ENCODE measurements at places on chromosomes 1 and 21.
A peak's percentile ranks its signal among the peaks of the same experiment; 100 is the strongest.

DNA sequence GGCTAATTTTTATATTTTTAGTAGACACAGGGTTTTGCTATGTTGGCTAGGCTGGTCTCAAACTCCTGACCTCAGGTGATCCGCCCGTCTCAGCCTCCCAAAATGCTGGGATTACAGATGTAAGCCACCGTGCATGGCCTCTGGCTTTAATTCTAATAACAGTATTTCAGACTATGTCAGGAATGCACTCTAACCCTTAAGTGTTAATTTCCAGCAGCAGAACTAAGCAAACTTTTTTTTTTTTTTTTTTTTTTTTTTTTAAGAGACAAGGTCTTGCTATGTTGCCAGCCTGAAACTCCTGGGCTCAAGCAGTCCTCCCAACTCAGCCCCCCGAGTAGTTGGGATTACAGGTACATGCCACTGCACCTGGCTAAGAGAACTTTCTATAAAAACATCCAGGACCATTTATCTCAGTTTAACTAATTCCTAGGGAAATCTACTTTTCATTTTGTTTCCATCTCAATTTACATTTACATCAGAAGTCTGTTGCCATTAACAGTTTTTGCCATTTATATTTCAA is 6.5 kb downstream of the DCAF8 start:
- no peak for DNase-seq

DNA sequence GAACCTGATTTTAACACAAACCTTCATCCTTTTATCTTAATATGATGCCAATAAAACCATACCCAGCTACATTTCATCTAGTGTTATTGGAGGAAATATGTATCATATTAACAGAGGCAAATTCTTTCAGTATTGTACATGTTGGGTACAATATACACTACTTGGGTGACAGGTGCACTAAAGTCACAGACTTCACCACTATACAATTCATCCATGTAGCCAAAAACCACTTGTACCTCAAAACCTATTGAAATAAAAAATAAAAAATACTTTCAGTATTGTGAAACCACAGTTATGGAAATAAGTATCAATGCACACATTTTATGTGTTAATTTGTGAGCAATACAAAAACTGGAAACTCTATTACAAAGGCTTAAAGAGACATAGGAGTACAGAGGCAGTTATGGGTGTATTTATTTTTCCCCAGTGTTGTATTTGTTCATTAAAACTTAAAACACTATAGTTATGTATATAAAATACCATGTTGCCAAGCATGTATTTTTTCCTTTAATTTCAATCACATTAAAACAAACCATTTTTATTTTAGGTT is 25.1 kb upstream of the GPR88 start:
- DNase-seq, result no peak

DNA sequence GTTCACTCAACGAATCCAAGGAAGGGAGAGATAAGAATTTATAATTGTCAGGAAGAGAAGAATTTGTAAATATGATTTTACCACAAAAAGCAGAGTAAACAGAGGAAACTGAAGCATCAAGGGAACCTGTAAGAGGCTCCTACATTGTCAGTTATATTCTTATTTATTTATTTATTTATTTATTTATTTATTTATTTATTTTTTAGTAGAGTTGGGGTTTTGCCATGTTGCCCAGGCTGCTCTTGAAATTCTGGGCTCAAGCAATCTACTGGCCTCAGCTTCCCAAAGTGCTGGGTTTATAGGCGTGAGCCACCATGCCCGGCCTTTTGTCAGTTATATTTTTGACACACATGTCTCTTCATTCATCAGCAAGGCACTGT is 47.1 kb downstream of the FCRL3 start:
- no peak for DNase-seq

GRCh38 chr1:220884109-220884980 is 5.1 kb downstream of the HLX start:
- no peak for DNase-seq

GRCh38 chr1:215542301-215542700 is 24.8 kb upstream of the KCTD3 start:
- no peak for DNase-seq

GRCh38 chr1:156281693-156282478 is 739 bp downstream of the SMG5 start:
- DNase-seq, result no peak

DNA sequence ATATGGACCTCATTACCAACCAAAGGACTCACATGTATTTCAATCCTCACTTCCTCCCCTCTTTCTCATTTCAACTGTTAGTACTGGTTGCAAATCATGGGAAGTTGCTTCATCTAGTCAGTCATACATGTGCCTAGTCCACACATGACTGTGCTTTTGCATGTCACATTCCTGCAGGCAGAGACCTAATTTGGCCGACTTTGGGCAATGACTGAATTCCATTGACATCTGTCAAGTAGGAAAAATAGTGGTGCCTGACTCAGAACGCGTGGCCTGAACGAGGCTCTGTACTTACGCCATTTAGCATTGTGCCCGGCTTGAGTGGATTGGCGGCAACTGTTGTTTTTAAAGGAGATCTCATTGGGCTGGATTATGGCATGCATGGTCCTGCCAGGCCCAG is 18.0 kb downstream of the PTPRU start:
- no peak for DNase-seq

DNA sequence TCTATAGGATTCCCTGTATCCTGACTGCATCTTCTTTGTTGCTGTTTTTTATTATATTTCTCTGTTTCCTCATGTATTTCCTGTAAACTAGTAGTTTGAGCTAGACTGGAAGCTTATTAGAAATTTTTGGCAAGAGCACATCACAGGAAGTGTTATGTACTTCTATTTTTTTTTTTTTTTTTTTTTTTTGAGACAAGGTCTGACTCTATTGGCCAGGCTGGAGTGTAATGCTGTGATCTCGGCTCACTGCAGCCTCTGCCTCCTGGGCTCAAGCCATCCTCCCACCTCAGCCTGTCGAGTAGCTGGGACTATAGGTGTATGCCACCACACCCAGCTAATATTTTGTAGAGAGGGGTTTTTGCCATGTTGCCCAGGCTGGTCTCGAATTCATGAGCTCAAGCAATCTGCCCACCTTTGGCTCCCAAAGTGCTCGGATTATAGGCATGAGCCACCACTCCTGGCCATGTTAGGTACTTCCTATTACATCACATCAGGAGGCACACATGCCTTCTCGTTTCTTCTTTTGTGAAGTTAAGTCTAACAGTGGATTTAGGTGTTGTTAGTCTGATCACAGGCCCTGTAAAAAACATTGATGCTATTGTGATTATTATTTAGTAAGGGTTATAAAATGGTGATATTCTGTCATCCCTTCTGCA is 12.5 kb downstream of the C1orf21 start:
- DNase-seq, result no peak

GRCh38 chr1:247118946-247119446 is 14.8 kb upstream of the ZNF669 start:
- DNase-seq, result no peak

DNA sequence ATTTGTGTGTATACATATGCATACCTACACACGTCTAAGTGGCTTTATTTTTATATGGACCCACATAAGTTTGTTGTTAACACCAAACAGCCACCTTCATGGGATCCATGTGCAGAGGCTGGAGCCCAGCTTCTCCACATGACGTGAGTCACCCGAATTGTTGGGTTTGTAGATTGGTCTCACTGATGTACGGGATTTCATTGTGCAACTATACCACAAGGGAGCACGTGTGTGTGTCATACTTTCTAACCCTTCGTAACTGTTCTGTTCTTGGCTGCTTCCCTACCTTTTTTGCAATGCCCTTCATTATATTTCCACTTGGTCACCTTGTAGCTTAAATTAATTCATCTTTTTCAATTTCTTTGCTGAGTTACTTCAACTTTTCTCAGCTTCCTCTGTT is 21.0 kb downstream of the SPRTN start:
- peak; percentile 68 for DNase-seq

GRCh38 chr1:173508541-173508940 is 31.4 kb downstream of the PRDX6 start:
- DNase-seq, result no peak

DNA sequence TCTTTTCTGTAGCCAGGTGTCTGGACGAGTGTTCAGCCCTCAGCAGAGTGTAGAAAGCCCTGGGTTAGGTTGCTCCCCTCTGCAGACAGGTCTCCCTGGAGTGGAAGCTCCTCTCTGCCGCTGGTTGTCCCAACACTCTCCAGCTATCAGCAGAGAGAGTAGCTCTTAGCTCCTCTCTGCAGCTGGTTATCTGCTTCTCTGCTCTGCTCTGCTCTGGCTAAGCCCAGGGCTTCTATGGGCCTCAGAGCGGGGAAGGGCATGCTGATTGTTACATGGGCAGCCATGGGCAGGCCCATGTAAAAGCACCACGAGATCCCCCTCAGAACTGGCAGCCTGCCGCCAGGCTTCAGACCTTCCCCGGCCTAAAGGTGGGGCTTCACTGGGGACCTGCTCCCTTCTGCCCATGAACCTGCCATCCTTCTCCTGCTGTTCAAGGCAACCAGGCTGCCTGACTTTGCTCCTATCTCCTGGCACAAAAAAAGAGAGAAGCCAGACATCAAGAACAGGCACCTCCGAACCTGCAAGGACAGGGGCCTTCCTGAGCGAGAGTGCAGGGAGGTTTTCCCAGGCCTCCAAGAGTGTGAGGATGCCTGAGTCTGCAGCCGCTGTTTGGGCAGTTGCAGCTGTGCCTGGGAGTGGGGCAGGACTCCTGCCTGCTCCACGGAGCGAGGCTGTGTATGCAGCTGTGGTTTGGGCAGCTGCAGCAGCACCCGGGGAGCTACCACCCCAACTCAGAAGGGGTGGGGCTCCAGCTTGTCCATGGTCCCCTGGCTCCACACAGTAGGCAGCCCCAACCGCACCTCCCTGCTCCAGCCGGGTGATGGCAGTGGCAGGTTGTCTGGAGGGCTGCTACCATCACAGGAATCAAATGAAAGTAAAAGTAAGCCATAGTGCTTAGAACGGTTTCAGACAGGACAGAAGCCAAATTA is 973.7 kb downstream of the LTN1 start:
- no peak for DNase-seq

DNA sequence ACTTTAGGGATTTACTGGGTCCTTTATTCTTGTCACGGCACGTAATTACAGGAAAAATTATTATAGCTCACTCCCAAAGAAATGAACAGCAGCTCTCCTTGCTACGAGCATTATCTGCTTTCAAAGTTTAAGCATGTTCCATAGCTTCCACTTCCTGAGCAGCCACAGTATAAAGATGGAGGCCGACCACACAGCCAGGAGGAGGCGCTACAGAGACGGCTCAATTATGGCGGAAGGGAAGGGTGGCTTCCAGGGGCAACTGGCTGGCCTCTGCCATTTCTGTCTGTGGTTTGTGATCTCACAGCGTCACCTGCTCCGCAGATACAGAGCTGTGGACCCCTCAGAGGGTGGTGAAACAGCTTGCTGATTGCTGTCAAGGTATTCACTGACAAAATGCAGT is 212.3 kb upstream of the GREM2 start:
- no peak for DNase-seq

DNA sequence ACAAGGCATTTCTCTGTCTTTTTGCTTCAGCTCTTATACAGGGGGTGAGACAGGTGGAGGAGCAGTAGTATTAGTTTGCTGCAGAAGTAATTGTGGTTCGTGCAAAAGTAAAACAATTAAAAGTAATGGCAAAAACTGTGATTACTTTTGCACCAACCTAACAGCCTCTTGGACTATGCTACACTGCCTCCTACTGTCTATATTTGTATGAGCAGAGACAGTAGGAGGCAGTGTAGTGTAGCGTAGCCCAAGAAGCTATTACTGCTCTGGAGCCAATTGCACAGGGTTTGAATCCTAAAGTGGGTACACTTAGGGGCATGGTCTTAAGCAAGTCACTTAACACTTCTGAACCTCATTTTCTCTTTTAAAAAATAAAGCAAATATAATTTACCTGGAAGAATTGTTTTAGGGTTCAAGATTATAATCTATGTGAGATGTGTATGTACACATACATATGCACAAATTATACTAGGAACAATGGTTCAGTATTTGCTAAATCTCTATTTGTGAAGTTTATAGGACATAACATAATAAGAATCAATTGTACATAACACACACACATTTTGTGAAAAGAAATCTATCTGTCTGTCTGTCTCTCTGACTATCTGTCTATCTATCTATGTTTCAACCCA is 103.8 kb downstream of the BRINP3 start:
- DNase-seq, result no peak

DNA sequence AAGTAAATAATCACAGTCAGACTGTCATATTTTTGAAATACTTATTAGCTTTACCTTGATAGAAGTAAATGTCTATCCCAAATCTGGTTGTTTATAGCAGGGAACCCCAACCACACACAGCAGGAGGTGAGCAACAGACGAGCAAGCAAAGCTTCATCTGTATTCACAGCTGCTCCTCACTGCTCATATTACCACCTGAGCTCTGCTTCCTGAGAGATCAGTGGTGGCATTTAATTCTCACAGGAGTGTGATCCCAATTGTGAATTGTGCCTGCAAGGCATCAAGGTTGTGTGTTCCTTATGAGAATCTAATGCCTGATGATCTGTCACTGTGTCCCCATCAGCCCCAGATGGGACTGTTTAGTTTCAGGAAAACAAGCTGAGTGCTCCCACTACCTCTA is 104.3 kb downstream of the GPATCH2 start:
- DNase-seq, result no peak

DNA sequence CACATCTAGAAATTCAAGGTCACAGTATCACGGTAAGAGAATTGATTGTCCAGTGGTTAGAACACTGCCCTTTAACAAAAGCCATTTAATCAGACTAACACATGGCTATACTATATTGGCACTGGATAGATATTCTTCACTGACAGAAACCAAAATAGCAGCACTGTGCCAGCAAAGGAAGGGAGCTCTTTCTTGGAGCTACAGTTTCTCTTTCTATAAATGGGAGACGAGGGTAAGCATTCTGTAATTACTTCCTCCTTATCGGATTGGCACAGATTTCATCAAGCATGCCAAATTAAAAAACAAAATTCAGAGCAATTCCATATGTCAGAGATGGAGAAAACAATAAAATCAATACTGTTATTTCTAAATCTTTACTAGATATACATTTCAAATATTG is 115.7 kb upstream of the CACYBP start:
- no peak for DNase-seq

- no peak for DNase-seq
Measured at GRCh38 chr1:244958593-244958992, 94.2 kb upstream of the HNRNPU start.

GRCh38 chr1:185487936-185488335 is 170.9 kb upstream of the IVNS1ABP start:
- DNase-seq, result no peak

Data from fibroblast of skin of left quadriceps (primary cell).